ENCODE measurements at places on chromosomes 5 and 9.

- DNase-seq = no peak
These were observed 306.6 kb downstream of the MLLT3 start for GRCh38 chr9:20315677-20316076.

GRCh38 chr9:36218411-36218901, 27.7 kb downstream of the CLTA start:
- no peak for DNase-seq

- DNase-seq = no peak
These were observed 589.4 kb upstream of the FAM174A start for GRCh38 chr5:99945478-99946442.

GRCh38 chr5:850511-851006, at the start of gene ZDHHC11:
Gene ZDHHC11, minus strand, starts transcription at chr5:850986. Its CDS starts 384 bp downstream, at chr5:850602.
- DNase-seq = no peak

DNA sequence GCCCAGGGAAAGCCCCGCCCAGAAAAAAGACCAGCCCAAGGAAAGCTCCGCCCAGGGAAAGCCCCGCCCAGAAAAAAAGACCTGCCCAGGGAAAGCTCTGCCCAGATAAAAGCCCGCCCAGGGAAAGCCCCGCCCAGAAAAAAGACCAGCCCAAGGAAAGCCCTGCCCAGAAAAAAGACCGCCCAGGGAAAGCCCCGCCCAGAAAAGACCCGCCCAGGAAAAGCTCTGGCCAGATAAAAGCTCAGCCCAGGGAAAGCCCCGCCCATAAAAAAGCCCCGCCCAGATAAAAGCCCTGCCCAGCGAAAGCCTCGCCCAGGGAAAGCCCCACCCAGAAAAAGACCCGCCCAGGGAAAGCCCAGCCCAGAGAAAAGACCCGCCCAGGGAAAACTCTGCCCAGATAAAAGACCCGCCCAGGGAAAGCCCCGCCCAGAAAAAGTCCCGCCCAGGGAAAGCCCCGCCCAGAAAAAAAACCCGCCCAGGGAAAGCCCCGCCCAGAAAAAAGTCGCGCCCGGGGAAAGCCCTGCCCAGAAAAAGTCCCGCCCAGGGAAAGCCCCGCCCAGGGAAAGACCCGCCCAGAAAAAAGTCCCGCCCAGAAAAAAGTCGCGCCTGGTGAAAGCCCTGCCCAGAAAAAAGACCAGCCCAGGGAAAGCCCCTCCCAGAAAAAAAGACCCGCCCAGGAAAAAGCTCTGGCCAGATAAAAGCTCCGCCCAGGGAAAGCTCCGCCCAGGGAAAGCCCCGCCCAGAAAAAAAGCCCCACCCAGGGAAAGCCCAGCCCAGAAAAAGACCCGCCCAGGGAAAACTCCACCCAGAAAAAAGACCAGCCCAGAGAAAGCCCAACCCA, 11.9 kb downstream of the GRIN1 start:
- no peak for DNase-seq

- no peak for DNase-seq
These were observed 22.2 kb upstream of the SLC1A3 start for GRCh38 chr5:36584009-36584875.

- DNase-seq = no peak
These were observed 655 bp downstream of the TOR4A start for GRCh38 chr9:137278061-137278701.

GRCh38 chr5:39257554-39257953, 38.2 kb upstream of the FYB1 start:
- DNase-seq = no peak

- DNase-seq = no peak
These were observed 122.7 kb downstream of the GRIA1 start for GRCh38 chr5:153613144-153613543.
